ENCODE measurements at places on chromosomes 16 and 17. TPM values are rescaled to one million over a fixed set of nuclear protein-coding genes. Genes with fewer than 3 reads are reported as not detected.

- DNase-seq: no peak
These were observed 26.8 kb upstream of the FOXK2 start for GRCh38 chr17:82492643-82493225.

Gene CES5A
- not detected for polyA plus RNA-seq

DNA sequence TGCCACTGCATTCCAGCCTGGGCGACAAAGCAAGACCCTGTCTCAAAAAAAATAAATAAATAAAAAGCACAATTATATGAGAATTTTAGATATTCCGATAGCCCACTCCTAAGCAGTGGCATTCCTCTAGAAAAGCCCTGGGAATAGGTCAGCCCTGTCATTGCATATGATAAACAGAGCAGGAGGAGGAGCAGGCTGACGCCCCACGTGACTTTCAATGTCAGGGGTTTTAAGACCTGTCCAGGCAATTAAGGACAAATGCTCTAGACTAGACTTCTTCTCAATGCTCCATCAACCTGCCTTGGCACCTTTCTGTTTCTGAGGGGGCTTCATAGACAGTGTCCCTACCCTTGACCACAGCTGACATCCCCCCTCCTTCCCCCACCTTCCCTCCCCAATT is 7.5 kb downstream of the TOM1L2 start:
- no peak for DNase-seq

Gene KRTAP1-5
- polyA plus RNA-seq: not detected
